ENCODE measurements at places on chromosomes 5 and 9. TPM values are rescaled to one million over a fixed set of nuclear protein-coding genes. Genes with fewer than 3 reads are reported as not detected.

- no peak for DNase-seq
Measured at GRCh38 chr9:3976865-3977613, 322.8 kb downstream of the GLIS3 start.

- no peak for DNase-seq
Measured at GRCh38 chr5:31916327-31916726, 257.8 kb downstream of the GOLPH3 start.

DNA sequence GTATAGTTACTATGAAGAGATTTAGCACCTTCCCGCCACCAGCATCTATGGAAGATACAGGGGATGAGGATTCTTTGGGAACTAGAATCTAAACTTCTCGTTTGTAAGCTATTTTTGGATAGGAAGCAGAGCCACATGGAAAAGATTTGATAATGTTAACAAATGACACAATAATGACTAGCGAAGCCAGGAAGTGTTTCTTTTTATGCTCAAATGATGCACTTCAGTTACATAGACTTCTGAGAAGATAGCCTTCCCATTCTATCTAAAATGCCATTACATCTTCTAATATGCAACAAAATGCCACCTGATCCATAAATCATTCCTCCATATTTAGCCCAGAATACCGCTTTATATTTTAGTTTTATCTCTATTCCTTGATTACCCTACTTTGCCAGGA lies 17.0 kb upstream of the TNC start:
- DNase-seq, result no peak

ADAM19 gene
- 110 TPM for polyA plus RNA-seq

GOLM1 gene
- polyA plus RNA-seq, result 0.06 TPM

DNA sequence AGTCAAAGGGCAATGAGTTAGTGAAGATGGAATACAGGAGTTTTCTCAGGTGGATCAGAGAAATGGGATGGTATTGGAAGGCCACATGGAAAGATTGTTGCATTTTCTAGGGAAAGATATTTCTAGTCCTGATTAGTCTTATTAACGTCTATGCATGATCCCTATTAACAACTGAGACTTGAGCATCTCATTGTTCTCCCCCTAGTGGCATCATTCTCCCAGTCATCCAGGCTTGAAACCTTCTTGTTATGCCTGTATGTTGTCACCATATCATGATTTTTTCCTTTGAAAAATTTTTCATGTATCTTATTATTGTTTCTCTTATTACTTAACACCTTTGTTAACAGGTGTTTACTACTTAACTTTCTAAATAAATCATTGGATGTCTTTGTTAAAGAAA lies 34.4 kb downstream of the KIF2A start:
- peak; percentile 41 for DNase-seq

- DNase-seq, result no peak
Measured at GRCh38 chr5:143316844-143317631, 86.4 kb downstream of the NR3C1 start.

DNA sequence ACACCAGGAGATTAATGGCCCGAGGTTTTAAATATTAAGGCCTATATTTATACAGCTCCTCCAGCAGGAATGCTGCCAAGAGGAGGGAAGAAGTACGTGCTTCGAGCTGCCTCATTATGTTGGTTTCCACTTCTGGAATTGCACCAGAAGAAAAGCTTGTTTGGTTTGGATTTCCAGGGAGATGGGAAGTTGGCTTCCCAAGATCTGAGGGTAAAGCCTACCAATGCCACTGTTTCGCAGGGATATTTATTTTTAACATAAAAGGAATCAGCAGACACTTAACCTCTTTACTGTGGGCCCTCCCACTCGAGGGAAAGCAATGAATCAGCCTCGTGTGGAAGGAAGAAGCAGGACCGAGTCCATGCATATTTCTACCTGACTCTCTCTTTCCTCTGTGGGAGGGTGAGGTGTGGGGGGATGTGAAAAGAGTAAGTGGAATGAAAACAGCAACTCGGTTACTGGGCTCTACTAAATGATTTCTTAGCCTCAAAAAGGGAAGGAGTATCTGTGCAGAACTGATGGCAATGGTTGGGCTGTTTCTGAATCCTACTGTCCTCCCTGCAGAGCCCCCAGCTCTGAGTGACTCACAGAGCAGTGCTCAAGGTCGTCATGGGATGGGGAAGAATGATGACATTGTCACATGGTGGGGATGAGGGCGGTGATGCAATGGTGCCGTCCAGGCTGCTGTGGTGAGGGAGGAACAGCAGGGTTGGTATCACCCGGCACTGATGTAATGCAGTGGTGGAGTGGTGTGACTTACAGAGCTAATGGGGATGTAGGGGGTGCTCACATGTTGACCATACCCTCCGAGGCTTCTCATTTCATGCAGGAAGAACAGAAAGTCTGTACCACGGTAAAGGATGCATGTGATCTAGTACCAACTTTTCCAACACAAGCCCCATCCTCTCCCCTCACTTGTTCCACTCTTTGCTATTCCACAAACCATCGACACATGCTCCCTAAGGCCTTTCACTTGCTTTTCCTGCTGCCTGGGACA lies 215.0 kb upstream of the PANK3 start:
- no peak for DNase-seq

GRCh38 chr5:120055858-120056257 lies 408.2 kb upstream of the PRR16 start:
- no peak for DNase-seq

DNA sequence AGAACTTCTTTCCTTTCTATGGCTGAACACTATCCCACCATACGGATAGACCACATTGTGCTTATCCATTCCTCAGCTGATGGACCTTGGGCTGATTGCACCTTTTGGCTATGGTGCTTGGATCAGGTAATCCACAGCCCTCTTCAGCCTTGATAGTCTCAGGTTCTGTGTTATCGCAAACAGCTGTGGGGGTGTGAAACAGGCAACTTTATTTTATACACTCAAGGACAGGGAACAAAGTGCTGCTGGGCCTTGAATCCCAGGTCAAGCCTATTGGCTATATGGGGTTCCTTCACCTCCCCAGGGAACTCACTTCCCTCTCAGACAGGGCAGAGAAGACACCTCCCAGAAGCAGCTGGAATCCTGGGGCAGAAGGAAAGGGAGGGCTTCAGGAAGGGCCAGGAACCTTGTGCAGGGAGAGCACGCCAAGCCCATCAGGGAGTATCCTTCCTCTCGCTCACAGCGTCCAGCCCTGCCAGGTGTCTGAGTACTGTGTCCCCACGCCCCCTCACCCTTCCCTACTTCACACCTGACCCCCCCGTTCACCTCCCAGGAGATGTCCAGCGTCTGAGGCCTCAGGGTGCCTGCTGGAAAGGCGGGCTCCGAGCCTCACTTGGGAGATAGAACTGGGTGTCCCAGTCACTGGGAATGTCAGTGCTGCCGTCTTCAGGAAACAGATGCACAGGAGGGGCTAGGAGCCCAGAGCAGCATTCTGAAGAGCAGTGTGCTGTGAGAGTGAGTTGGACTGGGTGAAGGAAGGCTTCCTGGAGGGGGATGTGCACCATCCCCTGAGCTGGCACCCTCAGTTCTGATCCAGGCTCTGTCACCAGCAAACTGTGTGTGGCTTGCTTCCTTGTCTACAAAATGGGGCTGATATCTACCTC lies 32.8 kb downstream of the AFAP1L1 start:
- DNase-seq, result no peak

GRCh38 chr5:159031915-159032314 lies 67.8 kb downstream of the EBF1 start:
- no peak for DNase-seq

ZFP2 gene
- 0.72 TPM for polyA plus RNA-seq

DNA sequence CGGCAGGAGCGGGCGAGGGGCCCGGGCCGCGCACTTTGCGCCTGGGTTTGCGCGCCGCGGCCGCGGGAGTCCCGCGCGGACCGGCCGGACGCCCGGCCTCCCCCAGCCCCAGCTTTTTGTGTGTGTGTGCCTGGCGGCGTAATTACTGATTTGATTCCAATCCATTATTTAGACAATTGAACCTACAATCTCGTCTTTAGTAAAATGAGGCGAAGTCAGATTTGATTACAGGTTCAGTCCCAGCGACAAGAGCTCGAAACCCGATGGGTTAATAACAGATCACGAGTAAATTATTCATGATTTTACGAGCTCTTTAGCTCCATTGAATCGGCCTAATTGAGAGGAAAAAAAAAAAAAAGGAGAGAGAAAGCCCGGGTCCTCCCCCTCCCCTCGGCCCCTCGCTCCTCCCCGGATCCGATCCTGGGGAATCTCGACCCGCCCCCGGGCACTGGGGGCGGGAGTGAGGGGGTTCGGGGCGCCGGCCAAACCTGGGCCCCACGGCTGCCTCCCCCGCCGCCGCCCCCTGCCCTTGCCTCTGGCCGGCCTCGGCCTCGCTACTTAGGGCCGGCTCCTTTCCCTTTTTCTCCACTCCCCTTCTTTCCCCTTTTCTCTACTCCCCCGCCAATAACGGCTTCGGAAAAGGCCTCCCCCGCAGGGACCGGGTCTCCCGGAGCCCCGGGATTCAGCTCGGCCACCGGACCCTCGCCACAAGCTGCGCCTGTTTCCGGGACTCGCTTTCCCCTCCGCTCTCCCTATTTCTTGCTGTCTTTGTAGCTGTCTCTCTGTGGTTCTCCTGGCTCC lies 6.6 kb downstream of the LHX2 start:
- DNase-seq, result no peak

DNA sequence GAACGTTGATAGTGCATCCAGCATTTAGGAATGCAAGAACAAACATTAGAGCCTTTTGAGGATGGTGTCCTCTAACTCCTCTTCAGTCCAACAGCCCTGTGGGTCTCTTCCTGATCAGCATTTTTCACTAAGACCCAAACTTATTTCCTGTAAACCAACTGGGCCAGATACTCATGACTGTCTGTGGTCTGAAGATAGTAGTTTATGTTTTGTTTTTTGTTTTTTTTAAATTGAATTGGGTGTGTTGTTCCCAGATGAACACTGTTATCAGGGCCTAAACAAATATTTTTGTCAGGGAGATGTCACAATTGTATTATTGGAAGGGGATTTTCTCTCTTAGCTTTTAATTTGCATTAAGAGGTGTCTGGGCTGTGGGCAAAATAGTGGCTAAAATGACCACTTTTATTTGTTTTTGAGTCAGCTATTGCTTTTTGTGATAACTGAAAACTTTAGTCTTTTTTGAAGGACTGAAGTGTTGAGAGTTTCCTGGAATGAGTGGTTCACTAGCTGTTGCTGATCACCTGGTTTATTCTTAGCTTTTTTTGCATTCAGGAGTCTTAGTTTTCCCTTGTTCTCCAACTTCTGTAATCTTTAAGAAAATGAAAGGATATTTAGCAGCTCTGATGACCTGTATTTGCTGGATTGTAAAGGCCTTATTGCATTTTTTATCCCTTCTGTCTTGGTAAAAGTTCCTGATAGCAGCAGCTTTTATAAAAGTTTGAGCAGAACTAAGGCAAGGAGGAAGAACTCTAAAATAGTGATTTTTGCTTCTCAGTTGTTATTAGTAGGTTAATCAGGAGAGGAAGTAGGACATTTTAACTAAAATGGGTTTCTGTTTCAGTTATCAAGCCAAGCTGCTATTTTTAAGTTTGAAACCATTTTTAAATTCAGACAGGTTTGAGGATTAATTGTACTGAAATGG lies 5.5 kb downstream of the MAN2A1 start:
- DNase-seq, result peak; percentile 59

- no peak for DNase-seq
Measured at GRCh38 chr5:7991125-7991821, 122.3 kb downstream of the MTRR start.

GRCh38 chr9:122201641-122202040 lies 27.1 kb downstream of the LHX6 start:
- DNase-seq, result no peak

DEPDC1B gene
- polyA plus RNA-seq, result 0.04 TPM

GRCh38 chr5:86623785-86624483 lies 6.2 kb downstream of the COX7C start:
- DNase-seq, result no peak

TAF11L10 gene
- polyA plus RNA-seq, result not detected

DNA sequence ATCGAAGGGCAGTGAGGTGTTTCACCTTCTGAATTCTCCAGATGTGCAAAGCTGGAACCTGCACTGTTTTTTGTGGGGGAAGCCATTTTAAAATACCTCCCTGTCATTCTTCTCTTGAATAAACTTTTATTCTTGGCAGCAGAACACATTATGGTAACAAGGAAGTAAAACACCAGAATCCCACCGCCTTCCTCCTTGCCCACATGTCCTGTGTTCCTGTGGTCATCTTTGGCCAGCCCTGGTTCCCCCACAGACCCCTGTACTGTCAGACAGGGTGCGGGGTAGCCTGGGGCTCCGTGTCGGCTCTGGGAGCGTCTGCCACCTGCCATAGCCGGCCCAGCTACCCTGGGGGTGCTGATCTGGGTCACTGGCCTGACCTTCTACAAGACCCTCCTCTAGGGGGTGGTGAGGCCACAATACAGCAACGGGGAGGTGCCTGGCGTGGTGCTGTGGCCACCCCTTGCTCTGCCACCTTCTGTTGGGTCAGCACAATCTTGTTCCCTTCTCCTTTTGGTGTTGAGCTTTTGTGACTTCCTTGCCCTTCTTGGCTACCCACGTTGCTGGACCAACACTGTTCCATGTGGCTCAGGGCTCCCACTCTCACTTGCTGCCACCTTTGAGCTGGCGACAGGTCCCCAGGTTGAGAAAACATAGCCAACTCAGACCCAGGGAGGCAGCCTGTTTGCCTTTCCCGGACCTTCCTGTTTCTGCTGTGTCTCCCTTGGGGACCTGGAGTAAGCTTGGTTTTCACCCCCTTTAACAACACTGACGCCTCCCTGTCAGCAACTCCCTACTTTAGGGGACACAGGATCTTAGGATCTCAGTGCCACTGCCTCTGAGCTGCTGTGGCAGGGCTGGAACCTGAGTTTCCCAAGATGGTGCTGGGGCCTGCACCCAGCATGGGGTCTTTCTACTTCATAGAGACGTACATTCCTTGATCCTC lies 4.8 kb downstream of the WNK2 start:
- DNase-seq, result no peak

- DNase-seq, result no peak
Measured at GRCh38 chr5:91119981-91120850, 262.9 kb downstream of the ARRDC3 start.

NMUR2 gene
- polyA plus RNA-seq, result not detected

DNA sequence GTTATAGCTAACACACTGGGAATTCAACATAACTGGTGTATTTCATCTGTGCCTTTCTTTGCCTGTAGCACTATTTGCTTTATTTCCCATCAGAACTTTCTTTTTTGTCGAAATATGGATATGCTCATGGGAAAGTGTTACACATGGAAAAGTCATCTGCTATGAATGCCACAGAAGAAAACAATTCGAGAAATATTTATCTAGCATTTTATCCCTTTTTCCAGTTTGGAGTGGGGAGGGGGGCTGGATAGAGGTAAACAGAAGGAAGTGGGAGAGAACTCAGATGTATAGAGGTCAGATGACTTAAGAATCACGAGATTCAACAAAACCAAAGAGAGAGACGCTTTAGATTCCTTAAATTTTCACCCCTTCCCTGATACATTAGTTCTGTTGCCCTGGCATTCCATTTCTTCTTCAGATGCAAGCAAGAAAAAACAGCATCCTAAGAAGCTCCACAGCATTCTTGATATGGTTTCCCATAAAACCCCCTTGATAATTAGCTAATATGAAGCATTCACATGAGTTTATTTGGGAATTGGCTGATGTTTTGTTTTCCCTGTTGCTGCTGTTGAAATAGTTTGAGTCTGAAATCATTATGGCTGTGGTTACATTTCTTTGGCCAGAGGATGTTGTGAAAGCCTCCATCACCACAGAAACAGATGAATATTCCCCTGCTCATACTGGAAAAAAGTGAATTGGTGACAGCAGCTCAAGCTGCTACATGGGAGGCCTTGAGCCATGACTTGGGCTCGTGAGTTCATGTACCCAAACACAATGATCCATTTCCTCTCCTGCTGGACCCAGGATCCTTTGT lies 335.8 kb upstream of the DAB2 start:
- DNase-seq, result no peak

GRCh38 chr5:1519631-1520210 lies 4.0 kb downstream of the LPCAT1 start:
- no peak for DNase-seq
